Hematopoietic multipotent progenitor cell treated with erythropoietin and hydrocortisone succinate and interleukin-3 and kit ligand, for 6 days (in vitro differentiated cells): ENCODE measurements at places on chromosomes 13 and 19.

- DNase-seq: peak; percentile 86
Measured at GRCh38 chr19:47315125-47315821, 5.6 kb downstream of the C5AR1 start.

GRCh38 chr13:29453617-29454011 lies 141.9 kb downstream of the SLC7A1 start:
- DNase-seq: no peak

DNA sequence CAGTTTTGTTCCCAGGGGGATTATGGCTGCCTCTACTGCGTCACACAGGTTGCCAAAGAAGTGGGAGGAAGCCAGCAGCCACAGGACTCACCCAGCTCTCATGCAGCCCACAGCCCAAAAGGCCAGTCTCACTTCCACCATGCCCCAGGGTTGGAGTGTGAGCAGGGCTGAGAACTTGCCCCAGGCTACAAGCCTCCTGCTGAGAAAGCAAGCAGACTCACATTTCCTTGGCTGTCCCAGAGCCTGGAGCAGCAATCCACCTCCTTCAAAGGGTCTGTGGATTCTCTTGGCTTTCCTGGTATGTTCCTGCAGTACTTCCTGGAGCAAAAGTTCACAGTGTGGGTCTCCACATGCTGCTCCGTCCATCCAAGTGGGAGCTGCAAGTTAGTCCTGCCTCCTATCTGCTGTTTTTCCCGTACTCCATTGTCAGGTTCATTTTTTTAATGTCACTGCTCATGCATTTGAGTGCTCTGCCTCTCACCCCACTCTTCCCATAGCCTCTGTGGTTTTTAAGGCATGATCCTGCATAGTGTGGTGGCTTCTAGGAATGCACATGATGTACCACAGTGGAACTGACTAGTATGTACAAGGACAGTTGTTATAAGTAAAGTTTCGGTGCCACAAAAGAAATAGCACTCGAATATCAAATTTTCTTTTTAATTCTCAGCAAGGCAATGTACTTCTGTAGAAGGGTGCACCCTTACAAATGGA lies 56.2 kb upstream of the ARHGEF7 start:
- no peak for DNase-seq

DNA sequence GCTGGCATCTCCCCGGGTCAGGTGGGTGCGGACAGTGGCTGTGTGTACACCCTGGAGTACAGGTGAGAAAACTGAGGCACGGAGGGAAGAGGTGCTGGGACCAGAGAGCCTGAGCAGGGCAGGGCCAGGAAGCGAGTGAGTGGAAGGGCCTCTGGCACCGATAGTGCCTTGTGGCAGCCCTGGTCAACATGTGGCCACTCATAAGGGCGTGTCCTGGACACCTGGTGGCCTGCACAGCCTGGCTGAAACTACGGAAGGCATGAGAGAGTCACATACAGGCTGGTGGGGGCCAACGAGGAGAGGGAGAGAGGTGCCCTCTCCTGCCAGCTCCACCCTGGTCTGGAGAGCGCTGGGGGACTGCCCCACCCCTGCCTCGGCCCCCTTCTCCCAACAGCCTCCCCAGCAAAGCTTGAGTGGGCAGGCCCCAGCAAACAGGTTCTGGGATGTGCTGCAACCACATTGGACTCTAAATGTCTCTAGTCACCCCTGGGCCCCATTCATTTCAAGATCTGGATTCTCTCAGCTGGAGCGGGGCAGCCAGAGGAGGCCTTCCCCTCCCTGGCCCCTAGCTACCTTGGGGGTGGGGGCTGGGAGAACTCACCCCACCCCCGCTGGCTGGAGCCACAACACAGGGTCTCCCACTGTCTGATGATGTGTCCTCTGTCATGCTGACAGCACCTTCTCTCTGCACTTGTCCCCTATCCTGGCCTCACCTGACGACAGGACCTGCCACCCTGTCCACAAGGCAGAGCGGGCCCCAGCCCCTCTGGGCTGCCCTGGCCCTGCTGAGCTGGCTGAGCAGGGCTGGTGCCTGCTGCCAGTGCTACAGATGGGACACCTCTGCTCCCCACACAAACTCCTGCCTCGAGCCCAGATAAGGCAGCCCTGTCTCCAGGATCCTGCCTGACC lies 5.8 kb downstream of the CBARP start:
- DNase-seq: peak; percentile 46

DNA sequence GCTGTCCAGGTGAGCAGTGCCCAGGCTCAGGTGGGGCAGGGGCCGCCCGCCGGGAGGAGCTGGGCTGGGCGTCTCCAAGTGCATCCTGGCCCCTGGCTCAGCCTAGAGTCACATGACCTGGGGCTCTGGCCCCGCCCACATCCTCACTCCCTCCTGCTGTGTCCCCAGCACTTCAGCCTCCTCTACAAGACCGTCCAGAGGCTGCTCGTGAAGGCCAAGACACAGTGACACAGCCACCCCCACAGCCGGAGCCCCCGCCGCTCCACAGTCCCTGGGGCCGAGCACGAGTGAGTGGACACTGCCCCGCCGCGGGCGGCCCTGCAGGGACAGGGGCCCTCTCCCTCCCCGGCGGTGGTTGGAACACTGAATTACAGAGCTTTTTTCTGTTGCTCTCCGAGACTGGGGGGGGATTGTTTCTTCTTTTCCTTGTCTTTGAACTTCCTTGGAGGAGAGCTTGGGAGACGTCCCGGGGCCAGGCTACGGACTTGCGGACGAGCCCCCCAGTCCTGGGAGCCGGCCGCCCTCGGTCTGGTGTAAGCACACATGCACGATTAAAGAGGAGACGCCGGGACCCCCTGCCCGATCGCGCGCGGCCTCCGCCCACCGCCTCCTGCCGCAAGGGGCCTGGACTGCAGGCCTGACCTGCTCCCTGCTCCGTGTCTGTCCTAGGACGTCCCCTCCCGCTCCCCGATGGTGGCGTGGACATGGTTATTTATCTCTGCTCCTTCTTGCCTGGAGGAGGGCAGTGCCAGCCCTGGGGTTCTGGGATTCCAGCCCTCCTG lies 16.8 kb upstream of the CELF5 start:
- no peak for DNase-seq

DNA sequence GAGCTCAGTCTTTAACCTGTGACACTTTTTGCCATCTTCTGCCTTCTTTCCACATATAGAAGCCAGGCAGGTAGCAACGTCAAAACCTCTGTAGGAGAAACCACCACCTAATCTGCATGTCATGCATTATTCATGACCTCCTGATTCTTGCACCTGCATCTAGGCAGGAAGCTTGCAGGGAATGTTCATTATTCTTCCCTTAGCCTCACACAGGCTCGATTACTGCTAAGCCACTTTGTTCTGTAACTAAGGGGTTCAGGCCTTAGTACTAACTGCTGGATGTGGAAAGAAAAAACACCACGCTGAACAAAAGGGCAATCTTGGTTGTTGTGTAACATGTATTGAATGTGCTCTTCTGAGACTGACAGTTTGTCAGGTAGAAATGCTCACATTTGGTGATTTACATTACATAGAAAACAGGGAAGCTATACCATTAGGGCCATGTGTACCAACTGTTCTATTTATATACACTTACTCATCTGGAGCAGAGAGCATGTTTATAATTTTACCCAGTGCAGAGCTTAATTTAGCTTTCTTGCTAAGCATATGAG lies 366.9 kb downstream of the KLF12 start:
- no peak for DNase-seq

DNA sequence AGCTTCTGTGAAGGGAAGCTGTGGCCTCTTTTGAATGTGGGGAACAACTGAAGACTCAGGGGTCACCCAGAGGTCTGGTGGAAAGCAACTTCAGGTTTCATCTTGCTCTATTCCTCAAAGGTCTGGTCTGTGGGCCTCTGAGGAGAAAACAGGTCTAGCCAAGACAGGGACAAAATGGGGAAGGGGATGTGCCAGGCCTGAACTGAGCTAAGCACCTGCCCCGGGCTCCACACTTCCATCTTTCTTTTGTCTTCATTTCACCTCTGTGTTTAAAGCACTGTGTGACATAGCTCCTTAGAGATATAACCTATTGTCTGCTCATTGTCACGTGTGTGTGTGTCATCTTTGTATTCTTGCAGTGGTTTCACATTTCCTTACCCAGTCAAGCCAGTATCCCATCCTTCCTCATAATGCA lies 19.9 kb upstream of the GDF15 start:
- no peak for DNase-seq

GRCh38 chr13:93345024-93345423 lies 118.4 kb downstream of the GPC6 start:
- no peak for DNase-seq

- no peak for DNase-seq
Measured at GRCh38 chr13:113076681-113077401, 28.8 kb upstream of the F7 start.

DNA sequence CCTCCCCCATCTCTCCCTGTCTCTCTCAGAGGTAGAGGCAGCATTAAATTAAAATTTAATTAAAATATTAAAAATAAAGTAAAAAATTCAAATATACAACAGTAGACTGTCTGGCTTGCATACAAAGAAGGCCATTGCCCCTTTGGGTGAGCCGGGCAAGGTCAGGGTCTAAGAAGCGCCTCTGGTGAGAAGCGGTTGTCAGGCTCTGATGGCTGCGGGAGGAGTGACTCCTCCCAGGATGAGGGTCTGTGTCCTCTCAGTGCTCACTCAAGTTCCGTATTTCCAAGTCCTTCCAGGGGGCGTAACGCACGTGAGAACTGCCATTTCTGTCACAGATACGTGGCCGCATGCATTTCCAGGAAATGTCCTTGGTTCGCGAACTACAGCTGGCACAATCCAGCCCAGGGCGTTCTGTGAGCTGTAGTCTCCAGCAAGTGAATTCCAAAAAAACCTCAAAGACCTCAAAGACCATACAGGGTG lies 737 bp upstream of the ZNF181 start:
- peak; percentile 88 for DNase-seq

- no peak for DNase-seq
Measured at GRCh38 chr13:95386370-95386769, 85.1 kb upstream of the ABCC4 start.

GRCh38 chr19:33724021-33724720 lies 72.5 kb upstream of the KCTD15 start:
- no peak for DNase-seq
